Stimulated activated CD8-positive, alpha-beta memory T cell treated with anti-CD3 and anti-CD28 coated beads, Interleukin-12 subunit alpha, Interleukin-12 subunit beta, amount 100 ng/mL, for 4 hours (primary cell): ENCODE measurements at places on chromosomes 4 and X.

DNA sequence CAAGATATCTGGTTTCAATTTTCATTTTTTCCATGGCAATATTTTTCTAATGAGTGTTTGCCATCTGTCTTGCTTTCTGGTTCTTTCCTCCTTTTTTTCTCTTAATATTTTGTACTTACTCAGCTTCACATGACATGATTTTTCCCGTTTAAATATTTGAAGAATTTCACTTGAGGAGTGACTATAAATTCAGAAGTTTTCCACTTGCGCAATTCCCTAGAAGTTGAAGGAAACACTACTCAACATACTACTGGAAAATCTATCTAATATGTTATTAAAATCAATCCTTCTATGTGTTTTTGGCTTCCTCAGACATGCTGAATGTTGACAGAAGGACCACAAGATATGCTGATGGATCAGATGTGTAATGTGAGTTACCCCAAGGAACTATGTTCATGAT lies 36.8 kb upstream of the BANK1 start:
- no peak for DNase-seq

- DNase-seq = no peak
Observed at GRCh38 chrX:45322820-45323219, 122.1 kb upstream of the DIPK2B start.

DNA sequence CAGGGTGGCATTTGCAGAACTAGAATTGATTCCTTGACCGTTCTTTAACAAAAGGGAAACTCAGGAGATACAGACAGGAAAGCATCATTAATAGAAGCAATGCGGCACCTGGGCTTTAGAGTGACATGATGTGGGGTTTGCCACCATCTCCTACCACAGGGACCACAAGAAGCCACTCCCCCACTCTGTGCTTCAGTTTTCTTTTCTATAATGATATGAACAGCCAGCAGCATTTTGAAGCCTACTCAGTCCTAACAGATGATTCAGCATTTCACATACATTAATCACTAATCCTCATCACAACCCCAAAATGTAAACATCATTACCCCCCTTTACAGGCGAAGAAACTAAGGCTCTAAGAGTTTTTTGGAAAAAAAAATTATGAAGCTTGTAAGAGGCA lies 22.9 kb downstream of the CCDC149 start:
- DNase-seq = no peak

GRCh38 chr4:143207555-143207954 lies 22.8 kb downstream of the USP38 start:
- no peak for DNase-seq

DNA sequence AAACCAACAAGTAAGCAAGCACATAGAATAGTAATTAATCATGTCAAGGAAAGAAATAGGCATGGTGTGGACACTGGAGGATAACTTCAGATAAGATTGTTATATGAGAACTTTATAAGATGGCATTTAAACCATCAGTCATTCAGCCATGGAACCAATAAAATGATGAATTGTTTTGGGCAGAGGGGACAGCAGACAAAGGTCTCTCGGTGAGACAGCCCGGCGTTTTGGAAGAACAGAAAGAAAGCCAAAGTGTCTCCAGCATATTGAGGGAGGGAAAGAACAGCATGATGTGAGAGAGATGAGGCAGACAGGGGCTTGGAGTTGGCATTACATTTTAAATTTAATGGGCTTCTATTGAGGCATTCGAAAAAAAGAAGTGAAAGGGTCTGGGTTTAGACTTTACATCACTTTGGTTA lies 883 bp upstream of the PPM1K start:
- no peak for DNase-seq

GRCh38 chr4:70704215-70704930 lies 16.0 kb downstream of the UTP3 start:
- peak; percentile 48 for DNase-seq

- DNase-seq = no peak
Observed at GRCh38 chr4:172011196-172011595, 198.0 kb downstream of the GALNTL6 start.

DNA sequence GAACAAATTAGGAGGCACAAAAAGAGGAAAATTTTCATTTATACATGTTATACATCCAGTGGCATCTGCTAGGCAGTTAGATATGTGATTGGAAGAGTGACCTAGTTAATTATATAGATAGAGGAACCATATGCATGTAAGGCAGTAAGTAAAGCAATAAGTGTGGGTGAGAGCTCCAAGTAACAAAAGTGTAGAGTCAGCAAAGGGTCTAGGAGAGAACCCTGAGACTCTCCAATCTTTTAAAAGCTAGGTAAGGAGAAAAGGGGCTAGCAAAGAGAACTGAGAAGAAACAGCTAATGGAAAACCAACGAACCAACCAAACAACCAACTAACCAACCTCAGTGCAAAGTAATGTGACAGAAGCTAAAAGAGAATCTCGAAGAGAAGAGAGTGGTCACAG lies 3.8 kb upstream of the CFAP299 start:
- DNase-seq = no peak

- no peak for DNase-seq
Observed at GRCh38 chr4:8328866-8329559, 59.5 kb downstream of the HTRA3 start.

- DNase-seq = no peak
Observed at GRCh38 chr4:73411731-73412414, 7.8 kb downstream of the ALB start.

- no peak for DNase-seq
Observed at GRCh38 chrX:149145845-149146285, 359.2 kb downstream of the IDS start.

DNA sequence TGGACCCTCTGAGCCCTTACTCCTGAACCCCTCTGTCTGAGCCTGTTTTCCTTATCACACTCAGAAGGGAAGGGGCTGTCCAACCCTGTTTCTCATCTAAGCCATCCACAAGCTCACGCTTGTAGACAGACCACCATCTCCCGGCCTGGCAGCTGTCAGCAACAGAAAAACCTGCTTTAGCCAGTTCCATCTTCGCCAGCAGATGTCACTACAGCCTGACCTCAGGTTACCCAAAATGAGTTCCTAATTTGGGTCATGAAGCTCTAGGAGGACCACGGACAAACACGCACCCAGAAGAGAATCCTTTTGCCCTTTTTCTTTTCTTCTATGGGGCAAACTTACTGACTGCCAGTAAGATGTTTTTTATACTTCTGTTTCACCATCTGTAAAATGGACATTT lies 445.4 kb downstream of the BCOR start:
- no peak for DNase-seq

GRCh38 chrX:725971-726370 lies 95.4 kb downstream of the SHOX start:
- DNase-seq = no peak

- DNase-seq = no peak
Observed at GRCh38 chr4:11592276-11592675, 163.6 kb upstream of the HS3ST1 start.

GRCh38 chrX:41889317-41890025 lies 33.9 kb downstream of the CASK start:
- no peak for DNase-seq

DNA sequence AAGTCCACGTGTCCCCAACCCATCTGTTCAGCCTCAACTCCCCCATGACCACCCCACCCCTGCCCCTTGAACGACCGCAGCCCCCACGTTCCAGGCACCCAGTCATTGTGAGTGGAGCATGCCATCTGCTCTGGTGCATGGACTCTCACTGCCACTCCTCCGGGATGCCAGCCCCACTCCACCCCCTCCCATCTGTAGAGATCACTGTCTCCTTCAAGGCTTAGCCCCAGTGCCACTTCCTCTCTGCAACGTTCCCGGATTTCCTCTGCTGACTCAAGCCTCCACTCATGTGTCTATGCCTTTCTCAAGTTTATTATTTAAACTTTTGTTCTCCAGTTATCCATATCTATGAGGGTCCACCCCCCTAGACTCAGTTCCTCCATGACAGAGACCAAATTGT lies 54.0 kb downstream of the MAML3 start:
- DNase-seq = no peak

DNA sequence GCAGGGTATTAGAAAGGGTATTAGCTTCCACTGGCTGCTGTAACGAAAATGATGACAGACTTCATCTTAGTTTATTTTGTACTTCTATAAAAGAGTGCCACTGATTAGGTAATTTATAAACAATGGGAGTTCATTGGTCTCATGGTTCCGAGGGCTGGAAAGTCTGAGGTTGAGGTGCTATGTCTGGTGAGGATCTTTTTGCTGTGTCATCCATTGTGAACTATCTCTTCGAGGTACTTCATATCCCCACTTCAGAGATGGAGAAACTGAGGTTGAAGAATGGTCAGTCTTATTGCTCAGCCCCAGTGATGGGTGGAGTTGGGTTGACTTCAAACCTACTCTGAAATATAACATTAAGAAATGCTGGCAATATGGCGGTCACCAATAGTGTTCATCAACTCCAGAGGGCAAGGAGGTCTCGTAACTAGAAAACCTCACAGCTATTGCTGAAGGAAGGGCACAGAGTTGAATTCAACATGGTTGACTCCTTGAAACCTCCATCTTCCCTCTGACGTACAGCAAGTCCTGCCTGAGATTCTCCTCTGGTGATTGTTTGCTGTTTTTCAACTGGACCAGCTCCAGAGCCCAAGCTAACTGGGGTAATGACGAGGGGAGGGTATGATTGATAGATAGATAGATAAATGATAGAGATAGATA lies 53.6 kb upstream of the SHOX start:
- no peak for DNase-seq

GRCh38 chrX:53598169-53598568 lies 88.3 kb downstream of the HUWE1 start:
- DNase-seq = no peak

- DNase-seq = no peak
Observed at GRCh38 chr4:187276736-187277408, 553.2 kb upstream of the FAT1 start.

GRCh38 chr4:43837171-43837570 lies 611.4 kb downstream of the KCTD8 start:
- DNase-seq = no peak

GRCh38 chrX:68365341-68365740 lies 68.0 kb downstream of the OPHN1 start:
- no peak for DNase-seq

- DNase-seq = no peak
Observed at GRCh38 chr4:18201885-18202284, 180.3 kb upstream of the LCORL start.

DNA sequence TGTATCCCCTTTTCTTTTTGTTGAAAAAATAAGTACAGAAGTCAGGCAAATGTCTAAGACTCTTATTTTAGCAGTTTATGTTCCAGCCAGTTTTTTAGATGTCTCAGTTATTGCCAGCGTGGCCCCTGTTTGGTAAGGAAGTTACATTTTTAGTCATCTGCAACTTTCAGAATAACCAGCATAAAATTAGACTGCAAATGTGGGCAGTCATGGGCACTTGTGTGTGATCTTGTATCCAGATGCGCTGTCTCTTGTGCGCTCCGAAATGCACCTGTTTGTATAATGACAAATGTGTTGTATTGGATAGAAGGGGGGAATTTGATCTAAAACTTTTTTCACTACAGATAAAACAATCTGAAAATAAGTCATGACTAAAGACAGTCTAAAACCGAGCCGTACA lies 44.3 kb upstream of the CLCN4 start:
- no peak for DNase-seq

DNA sequence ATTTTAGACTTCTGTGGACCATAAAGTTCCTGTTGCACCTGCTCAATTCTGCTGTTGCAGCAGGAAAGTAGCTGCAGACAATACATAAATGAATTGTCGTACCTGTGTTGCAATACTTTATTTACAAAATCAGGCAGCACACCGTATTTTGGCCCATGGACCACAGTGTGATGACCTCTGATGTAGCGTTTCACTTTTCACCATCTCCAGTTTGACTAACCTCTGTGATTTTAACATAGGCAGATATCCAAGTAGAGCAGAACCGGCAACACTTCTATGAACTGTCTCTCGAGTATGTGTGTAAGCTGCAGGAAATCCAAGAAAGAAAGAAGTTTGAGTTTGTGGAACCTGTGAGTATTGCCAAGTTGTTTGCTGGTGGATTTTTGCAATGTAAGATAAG lies 132.7 kb downstream of the ARHGAP10 start:
- no peak for DNase-seq

DNA sequence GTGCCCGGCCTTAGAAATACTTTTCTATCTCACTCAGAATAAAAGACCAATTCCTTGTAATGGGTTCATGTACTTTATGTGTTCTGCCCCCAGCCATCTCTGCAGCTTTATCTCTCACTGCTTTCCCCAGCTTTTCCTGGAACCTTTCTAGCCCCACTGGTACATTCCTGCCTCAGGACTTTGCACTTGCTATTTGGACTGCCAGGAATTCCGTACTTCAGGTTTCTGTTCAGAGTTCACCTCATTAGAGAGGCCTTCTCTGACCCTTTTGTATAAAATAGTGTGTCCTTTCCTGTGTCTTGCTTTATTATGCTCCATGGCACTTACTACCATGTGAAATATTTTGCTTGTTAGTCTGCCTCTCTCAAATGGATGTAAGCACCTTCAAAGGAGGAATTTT lies 112.5 kb downstream of the PDLIM5 start:
- no peak for DNase-seq

DNA sequence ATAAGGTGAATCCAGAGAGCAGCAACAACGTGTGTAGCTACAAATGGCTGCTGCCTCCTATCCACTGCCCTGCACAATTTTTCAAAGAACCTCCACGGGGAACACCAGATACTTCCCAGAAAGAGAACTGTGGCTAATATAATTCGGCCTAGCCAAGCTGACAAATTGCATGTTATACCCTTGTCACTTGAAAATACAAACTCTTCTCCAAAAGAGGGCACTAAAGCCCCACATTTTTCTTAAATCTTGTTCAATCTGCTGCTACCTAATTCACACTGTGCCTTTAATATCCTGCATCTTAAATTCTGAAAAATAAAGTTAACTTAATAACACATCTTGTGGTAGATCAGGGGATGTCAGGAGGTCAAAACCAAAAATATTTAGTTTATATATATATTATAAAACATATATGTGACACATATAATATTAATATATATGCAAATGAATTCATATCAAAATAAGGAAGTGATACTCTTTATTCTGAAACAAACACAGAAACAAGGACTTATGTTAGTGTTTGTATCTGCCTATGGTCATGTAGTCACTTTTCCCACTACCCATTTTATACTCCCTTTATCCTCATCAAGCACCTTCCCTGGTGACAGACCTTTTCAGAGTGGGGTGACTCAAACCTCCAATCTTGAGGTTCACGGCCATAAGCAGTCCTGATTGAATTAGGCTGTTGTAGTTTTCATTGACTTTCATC lies 24.1 kb downstream of the CT45A1 start:
- DNase-seq = no peak

DNA sequence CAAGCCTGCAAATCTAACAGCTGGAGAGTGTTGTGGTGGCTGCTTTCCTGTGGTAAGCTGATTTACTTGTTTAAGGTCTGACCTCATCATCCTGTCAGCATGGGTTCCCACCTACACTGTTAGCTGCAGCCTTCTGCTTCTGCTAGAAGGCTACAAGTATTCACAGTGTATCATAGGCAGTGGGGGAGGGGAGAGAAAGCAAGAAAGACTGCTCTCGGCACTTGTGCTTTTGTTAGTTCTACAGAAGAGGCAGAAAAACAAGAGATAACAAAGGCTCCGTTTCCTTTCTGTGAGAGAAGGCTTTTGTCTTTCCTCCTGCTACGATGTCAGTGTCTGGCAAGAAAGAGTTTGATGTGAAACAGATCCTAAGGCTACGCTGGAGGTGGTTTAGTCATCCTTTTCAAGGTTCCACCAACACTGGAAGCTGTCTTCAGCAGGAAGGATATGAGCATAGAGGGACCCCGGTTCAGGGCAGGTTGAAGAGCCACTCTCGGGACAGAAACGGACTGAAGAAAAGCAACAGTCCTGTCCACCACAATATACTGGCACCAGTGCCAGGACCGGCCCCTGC lies at the start of gene KLHL4:
TSS of gene KLHL4 (plus strand) at position 232 of the 571 bp plus-strand sequence. CDS start at position 324, 92 bp downstream.
- no peak for DNase-seq
